ENCODE measurements at places on chromosomes 1 and 21.

GRCh38 chr1:90127288-90127953, 132.5 kb downstream of the ZNF326 start:
- no peak for DNase-seq

- no peak for DNase-seq
Measured at GRCh38 chr1:41998250-41998649, 79.5 kb upstream of the HIVEP3 start.

- DNase-seq: no peak
Measured at GRCh38 chr21:42025376-42026081, 15.4 kb upstream of the ZBTB21 start.

DNA sequence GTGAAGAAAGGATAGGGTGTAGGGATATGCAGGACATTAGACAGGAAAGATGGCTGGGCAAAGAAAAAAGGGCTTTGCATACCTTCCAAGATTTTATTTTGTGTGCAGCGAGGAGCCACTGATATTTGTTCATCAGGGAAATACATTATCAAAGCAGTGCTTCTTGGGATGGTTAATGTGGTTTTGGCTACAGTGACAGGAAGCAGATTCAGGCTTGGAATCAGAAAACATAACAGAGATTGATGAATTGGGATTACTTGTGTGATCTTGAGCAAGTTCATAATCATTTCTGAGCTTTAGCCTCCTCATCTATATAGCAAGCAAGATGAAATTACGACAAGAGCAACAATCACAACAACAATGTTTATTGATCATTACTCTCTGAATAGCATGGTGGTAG, 249.2 kb upstream of the SGIP1 start:
- DNase-seq: no peak

GRCh38 chr1:185517808-185518419, 200.9 kb upstream of the IVNS1ABP start:
- no peak for DNase-seq

DNA sequence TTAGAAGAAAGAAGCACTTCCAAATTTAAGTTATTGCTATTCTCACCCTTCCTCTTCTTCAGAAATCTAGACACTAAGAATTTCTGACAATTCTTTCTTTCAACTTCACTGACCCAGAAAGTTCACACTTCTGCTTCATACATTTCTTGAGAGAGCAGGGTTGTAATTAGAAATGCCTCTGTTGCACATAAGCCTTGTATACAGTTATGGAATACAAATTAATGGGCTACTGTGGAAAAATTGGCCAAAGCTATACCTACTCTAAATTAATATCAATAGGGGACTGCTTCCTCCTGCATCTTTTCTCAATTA, 1.5 kb downstream of the TNFSF18 start:
- no peak for DNase-seq

- DNase-seq: no peak
Measured at GRCh38 chr1:97499667-97500066, 421.2 kb downstream of the DPYD start.

- no peak for DNase-seq
Measured at GRCh38 chr1:99647490-99647889, 1.6 kb downstream of the PALMD start.

DNA sequence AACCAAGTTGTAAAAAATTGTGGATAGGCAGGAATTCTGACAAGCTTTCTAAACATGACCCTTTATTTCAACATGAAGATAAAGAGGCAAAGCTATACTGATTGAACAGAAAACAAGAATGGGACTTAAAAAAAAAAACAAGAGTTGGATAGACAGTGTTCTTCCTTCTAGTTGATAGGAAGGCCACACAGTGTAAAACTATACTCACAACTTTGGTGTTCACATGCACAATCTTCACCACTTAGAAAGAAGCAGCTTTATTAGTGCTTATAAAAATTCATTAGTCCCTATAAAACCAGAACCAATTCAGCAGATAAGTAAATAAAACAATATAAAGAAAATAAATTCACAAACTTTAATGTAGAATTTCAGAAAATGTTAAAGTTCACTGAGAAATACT, 101.8 kb downstream of the AKT3 start:
- no peak for DNase-seq

- no peak for DNase-seq
Measured at GRCh38 chr1:117271959-117272358, 61.2 kb upstream of the VTCN1 start.

GRCh38 chr1:63537940-63538339, 14.6 kb downstream of the EFCAB7 start:
- DNase-seq: peak; percentile 16
